Hematopoietic multipotent progenitor cell treated with erythropoietin and hydrocortisone succinate and interleukin-3 and kit ligand, for 4 days (in vitro differentiated cells): ENCODE measurements at places on chromosomes 1 and 21.
A peak's percentile ranks its signal among the peaks of the same experiment; 100 is the strongest.

- DNase-seq = no peak
Observed at GRCh38 chr1:184298440-184299405, 88.1 kb upstream of the C1orf21 start.

DNA sequence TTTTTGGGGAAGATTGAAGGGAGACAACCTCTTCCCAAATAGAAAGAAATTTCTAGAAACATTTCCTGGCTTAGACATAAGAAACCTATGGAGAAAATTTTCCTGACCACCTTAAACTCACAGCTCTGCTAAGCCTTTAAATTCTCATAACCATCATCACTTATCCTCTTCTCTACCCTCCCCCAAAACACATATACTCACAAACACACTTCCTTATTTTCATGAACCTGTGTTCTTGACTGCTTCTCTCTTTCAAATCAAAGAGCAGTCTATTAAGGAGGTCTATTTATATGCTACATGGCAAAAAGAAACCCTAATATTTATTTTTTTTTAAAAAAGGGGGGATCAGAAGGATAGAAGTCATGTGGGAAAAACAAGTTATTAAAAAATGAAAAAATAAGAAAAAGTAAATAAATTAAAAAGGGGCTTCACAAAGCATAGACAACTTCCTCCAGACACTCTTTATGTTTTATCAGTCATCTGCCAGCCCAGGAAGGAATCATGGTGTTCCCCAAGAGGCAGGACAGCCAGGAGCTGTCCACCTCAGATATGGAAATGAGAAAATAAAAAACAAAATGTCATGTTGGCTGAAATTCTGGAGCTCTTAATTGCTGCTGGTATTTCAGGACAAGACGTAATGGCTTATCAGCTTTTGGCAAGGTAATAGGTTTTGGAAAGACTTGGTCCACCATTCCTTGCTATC is 12.8 kb upstream of the RGS2 start:
- DNase-seq = peak; percentile 60

- DNase-seq = peak; percentile 61
Observed at GRCh38 chr1:38559446-38560165, 300.0 kb downstream of the RRAGC start.

GRCh38 chr1:225897595-225898514 is 8.9 kb upstream of the LEFTY1 start:
- no peak for DNase-seq

- DNase-seq = peak; percentile 39
Observed at GRCh38 chr1:10939654-10940450, 72.6 kb upstream of the TARDBP start.

DNA sequence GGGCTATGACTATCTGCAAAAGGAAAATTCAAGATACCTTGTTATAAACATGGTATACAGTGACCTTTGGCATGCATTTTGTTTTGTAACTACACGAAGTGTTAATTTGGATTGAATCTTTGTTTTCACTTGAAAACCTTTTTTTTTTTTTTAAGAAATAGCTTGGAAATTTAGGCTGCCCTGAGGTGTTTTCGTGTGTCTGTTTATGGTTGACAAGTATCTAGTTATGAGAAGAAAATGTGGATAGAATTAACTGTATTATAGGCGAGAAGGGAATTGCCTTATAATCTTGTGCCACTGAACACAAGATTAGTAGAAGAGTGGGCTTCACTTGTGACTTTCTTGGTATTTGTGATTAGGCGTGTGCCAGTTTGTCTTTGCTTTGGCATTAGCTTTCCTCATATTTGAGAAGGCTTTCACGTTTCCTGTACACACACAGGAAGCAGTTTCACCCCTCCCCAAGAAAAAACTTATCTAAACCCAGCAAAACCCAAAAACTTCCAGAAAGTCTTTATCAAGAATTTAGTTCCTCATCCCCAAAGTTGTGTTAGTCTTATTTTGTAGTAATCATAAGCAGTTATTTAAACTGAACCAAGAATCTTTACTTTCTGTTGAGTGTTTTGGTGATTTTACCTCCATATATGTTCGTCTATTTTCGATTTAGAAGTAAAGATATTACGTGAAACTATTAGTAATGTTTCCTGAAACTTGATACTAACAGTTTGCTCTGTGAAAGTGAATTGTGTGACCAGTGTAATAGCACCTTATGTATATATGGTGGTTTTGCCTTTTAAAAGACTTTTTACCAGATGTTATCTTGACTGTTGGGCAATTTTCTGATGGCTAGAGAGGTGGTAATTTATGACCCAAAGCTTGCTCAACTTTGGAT is 3.8 kb downstream of the DYRK1A start:
- peak; percentile 90 for DNase-seq

- DNase-seq = no peak
Observed at GRCh38 chr1:193767886-193768285, 581.5 kb upstream of the B3GALT2 start.

DNA sequence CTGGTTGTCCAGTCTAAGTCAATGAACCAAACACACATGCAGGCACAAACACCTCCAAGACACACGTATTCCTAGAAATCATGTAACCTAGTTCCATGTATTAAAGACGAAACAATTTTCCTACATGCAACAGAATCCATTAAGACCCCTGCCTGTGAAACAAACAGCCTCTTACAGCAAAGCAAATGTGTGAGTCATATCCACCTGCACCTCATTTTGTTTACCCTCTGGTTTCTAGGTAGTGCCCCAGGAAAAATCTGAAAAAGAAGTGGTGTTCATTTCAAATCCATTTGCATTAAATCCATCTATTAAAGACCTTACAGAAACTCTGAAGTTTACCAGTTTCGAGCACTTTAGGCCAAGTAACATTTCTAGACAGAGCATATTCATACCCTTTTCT is 74.1 kb downstream of the VCAM1 start:
- DNase-seq = no peak
